Hematopoietic multipotent progenitor cell treated with erythropoietin and hydrocortisone succinate and interleukin-3 and kit ligand, for 17 days (in vitro differentiated cells): ENCODE measurements at places on chromosomes 1 and 21.

DNA sequence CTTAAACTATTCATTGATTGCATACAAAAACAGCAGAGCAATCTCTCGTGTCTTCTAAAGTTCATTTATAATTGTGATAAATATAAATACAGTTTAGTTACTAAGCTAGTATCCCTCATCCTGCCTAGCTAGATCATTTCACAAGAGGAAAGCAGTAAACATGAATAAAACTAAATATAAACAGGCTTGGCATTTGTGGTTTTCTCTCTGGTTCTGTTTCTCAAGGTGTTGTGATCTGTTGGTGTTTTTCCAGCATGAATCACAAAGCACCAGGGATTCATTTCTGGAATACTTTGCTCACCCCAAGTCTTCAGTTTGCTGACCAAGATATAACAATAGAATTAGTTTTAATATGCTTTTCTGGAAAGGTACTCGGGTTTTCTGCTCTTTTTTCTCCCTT, 32.7 kb upstream of the GLIS1 start:
- no peak for DNase-seq

GRCh38 chr1:240772131-240772530, 160.2 kb upstream of the GREM2 start:
- DNase-seq, result no peak

DNA sequence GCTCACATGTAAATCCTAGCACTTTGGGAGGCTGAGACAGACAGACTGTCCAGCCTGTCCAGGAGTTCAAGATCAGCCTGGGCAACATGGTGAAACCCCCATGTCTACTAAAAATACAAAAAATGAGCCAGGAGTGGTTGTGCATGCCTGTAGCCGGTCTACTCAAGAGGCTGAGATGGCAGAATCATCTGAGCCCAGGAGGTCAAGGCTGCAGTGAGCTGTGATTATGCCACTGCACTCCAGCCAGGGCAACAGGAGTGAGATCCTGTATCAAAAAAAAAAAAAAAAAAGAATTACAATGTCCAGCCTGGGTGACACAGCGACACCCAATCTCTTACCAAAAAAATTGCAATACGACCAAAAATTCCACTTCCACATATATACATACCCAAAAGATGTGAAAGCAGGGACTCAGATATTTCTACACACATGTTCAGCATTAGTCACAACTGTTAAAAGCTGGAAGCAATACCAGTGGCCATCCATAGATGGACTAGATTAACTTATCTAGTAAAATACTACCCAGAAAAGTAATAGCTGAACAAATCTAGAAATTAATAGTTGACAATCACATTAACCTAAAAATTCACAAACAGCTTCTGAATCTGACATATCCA, 49.2 kb downstream of the ASH1L start:
- DNase-seq, result no peak

GRCh38 chr1:113396585-113396984, 6.3 kb downstream of the MAGI3 start:
- DNase-seq, result no peak

- no peak for DNase-seq
Observed at GRCh38 chr1:232690285-232690935, 60.5 kb upstream of the SIPA1L2 start.
